ENCODE measurements at places on chromosomes 6 and 20. TPM values are rescaled to one million over a fixed set of nuclear protein-coding genes. Genes with fewer than 3 reads are reported as not detected.
A peak's percentile ranks its signal among the peaks of the same experiment; 100 is the strongest.

DNA sequence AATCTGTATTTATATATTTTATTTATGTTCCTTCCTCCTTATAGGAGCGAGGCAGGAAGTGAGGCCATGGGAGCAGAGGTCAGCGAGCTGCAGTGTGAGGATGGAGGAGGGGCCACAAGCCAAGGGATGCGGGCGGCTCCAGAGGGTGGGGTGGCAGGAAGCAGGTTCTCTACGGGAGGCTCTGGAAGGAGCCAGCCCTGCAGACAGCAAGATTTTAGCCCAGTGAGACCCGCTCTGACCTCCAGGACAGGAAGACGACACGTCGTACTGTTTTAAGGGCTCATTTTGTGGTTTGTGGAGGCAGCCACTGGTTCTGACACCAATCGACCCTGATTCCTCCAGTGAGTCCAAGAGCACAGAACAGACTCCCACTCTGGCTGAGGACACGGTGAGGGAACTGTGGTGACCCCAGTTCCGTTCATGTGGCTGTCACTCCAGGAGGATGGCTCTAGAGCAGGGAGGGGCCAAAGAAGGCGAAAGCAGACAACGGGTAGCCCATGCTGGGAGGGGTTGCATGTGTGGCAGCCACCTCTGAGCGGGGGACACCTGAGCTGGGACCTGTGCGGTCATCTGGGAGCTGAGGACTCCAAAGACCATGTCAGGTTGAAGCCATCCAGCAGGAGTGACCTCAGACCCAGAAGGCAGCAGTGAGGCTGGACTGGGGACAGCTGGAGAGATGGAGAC, 100.1 kb upstream of the BHLHE23 start:
- no peaks in the 10 kb centered on the region for H3K27me3 ChIP-seq
- no peak overlapping the region for H3K27ac ChIP-seq
- no peaks in the 10 kb centered on the region for H3K4me1 ChIP-seq
- no peaks in the 10 kb centered on the region for H3K36me3 ChIP-seq
- peak; percentile 52 for DNase-seq

DNA sequence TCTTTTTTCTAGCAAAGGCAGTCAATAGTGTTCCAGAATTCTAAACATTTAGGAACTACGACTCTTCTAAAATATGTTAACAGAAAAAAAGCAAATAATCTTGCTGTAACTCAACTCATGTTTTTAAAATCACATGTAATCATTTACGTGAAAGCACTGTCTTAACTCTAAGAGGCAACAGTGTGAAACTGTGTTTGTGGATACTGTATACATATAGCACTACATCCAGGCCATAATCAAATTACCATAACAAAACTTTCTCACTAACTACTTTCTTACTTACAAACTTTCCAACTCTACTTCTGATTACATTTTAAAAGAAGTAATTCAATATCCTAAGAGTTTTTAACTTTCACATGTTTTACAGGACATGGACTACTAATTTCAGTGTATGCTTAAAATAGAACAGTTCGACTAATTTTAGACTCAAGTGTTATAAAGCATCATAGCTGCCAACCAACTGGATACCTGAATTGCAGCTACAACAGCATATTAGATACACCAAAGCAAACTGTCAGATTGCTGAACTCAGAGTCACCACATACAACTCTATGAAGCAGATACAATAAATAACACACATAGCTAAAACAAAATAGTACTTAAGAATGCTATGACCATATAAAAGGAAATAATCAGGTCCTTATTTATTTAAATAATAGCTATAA, 121.6 kb upstream of the BEND6 start:
- no peak overlapping the region for H3K27ac ChIP-seq
- H3K27me3 ChIP-seq, result no peaks in the 10 kb centered on the region
- H3K36me3 ChIP-seq, result no peaks in the 10 kb centered on the region
- no peak for DNase-seq
- H3K4me3 ChIP-seq, result no peak overlapping the region

GRCh38 chr6:31497531-31498476, at the start of gene MICB:
Gene MICB, plus strand, starts transcription at chr6:31498145. Its CDS starts 49 bp downstream, at chr6:31498194.
- H3K36me3 ChIP-seq, result no peaks in the 10 kb centered on the region
- peaks cover 57% of the 10 kb centered on the region for H3K4me1 ChIP-seq
- H3K4me3 ChIP-seq, result peak within 1 kb of the TSS; percentile 56
- H3K27me3 ChIP-seq, result no peaks in the 10 kb centered on the region
- peak within 1 kb of the TSS; percentile 80 for H3K27ac ChIP-seq

- no peak for DNase-seq
- no peaks in the 10 kb centered on the region for H3K4me1 ChIP-seq
- no peaks in the 10 kb centered on the region for H3K36me3 ChIP-seq
- H3K27me3 ChIP-seq, result no peaks in the 10 kb centered on the region
- H3K4me3 ChIP-seq, result no peak overlapping the region
Observed at GRCh38 chr6:21064756-21065340, 528.7 kb upstream of the SOX4 start.

DNA sequence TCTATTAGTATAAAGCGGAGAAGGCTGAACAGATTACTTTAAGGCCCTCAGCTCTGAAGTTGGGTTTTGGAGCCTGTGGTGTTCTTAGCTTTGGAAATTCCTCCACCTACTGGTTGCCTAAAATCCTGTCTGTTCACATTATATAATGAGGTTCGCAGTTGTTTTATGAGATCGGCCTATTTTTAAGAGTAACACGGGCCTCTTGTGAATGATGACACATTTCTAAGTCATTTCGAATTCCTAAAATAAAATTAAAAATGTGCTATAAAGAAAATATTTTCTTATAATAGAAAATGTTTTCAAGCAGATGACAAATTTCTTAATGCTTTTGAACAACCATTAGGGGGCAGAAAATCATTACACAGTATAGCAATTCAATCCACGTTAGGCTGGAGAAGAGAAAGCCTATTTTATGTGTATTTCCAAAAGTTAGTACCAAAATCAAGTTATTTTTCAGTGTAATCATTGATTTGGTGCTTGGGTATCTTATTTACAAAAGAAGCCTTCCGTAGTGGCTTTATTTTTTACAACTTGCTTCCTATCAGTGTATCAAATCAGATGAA, 15.8 kb upstream of the FAM8A1 start:
- H3K4me1 ChIP-seq, result peaks cover 12% of the 10 kb centered on the region
- no peaks in the 10 kb centered on the region for H3K36me3 ChIP-seq
- peak overlapping the region; percentile 3 for H3K4me3 ChIP-seq
- DNase-seq, result no peak

- no peaks in the 10 kb centered on the region for H3K4me1 ChIP-seq
- no peaks in the 10 kb centered on the region for H3K36me3 ChIP-seq
- DNase-seq, result no peak
- no peaks in the 10 kb centered on the region for H3K27me3 ChIP-seq
- H3K27ac ChIP-seq, result no peak overlapping the region
Observed at GRCh38 chr20:19397666-19398065, 185.2 kb downstream of the SLC24A3 start.

DNA sequence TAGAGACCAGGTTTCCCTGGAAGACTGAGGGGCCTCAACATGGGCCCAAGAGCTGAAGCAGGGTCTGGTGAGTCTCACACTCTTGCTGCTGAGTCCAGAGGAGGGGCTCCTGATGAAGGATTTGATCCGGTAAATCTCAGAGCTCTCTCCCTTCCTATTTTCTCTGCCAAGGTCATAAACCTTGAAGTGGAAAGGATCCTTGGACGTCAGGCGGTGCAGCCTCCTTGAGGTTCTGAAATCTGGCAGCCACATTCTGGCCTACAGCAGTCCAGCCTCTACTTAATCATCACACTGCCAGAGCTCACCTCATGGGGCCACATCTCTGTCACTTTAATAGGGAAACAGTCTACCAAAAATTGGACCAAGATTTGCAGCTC, 24.0 kb downstream of the ACSS1 start:
- peak; percentile 15 for DNase-seq
- H3K4me1 ChIP-seq, result peaks cover 32% of the 10 kb centered on the region
- no peaks in the 10 kb centered on the region for H3K27me3 ChIP-seq
- H3K4me3 ChIP-seq, result no peak overlapping the region
- peaks cover 10% of the 10 kb centered on the region for H3K36me3 ChIP-seq

DNA sequence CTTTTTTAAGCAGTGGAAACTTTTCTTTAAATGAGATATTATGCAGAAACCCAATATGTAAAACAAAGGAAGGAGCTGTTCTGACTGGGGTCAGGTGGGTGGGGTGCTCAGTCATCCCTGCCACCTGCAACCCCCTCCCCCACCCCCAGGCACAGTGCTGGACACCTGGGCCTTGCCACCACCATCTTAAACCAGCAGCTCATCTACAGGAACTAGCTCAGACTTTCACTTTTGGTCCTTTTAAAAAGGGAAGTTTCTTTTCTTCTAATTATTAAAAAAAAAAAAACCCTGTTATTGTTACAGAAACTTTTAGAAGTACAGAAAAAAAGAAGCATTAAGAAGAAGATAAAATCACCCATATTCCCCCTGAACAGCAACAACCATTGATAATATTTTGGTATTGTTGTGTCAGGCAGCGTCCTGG, 37.1 kb downstream of the PPP1R16B start:
- peak overlapping the region; percentile 61 for H3K27ac ChIP-seq
- H3K4me3 ChIP-seq, result no peak overlapping the region
- peak; percentile 91 for DNase-seq
- peaks cover 26% of the 10 kb centered on the region for H3K36me3 ChIP-seq
- H3K27me3 ChIP-seq, result no peaks in the 10 kb centered on the region
- peaks cover 25% of the 10 kb centered on the region for H3K4me1 ChIP-seq

DNA sequence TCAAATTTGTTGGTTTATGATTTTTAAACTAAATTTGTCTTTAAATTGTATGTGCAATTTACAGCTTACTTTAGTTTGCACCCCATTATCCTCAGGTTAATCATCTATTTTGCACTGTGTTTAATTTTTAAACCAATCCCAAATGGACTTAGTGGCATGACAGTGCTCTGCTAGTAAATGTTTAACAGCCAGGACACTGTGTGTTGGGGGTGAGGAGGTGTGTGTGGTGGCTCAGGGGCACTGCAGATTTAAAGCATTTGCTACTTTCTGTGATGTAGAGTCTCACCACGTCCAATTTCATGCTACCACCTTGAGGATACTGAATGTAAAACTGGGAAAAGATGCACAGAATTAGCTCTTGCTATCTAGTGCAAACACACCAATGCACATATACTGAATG, 225.7 kb downstream of the HAO1 start:
- no peaks in the 10 kb centered on the region for H3K4me1 ChIP-seq
- no peaks in the 10 kb centered on the region for H3K36me3 ChIP-seq
- no peak for DNase-seq
- no peak overlapping the region for H3K27ac ChIP-seq
- no peak overlapping the region for H3K4me3 ChIP-seq

DNA sequence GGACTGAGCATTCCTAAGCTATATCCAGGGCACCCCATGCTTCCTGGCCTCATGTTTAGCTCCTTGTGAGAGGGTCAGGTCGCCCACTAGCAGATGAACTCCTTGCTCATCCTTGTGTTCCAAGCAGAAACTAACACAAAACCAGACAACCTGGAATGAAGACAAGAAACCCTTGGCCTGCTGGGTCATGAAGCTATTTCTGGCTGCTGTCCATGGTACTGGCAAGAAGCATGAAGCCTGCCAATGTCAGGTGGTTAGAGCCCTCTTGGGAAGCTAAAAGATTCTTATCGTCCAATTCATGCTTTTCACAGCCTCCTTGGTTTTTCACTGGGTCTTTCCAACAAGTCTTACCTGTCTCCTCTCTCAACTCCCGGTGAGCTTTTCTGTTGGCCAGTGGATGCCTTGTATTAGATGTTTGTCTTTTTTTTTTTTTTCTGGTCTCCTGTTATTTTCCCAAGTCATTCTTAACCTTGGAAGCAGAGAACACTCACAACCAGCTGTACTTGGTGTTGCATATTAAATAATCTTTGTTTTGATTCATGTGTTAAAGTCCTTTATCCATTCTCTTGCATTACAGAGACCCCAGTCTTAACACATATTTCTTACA, 180.3 kb downstream of the ANKRD60 start:
- no peak for DNase-seq
- H3K36me3 ChIP-seq, result no peaks in the 10 kb centered on the region
- peaks cover 5% of the 10 kb centered on the region for H3K4me1 ChIP-seq

Gene GINS1
- 2.3 TPM for total RNA-seq
